A172 (cell line): ENCODE measurements at places on chromosomes 13 and 19.

- no peak for DNase-seq
These were observed 52.2 kb downstream of the RFC3 start for GRCh38 chr13:33870046-33870668.

DNA sequence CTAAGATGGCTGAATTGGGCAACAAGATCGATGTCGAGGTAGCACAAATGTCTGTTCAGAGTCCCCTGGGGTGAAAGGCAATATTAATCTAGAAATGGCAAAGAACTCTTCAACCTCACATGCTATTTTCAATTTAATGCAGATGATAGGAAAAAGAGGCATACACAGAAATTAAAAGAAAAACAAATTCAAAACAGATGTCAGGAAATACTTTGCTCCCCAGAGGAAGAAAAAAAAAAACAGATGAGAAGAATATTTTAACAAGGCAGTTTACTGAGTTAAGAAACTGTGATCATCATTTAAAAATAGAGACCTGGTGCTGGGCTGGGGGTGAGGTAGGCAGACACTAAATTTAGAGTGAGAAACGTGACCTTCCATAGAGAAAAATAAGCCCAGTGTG lies 421.9 kb upstream of the ARGLU1 start:
- DNase-seq: no peak

DNA sequence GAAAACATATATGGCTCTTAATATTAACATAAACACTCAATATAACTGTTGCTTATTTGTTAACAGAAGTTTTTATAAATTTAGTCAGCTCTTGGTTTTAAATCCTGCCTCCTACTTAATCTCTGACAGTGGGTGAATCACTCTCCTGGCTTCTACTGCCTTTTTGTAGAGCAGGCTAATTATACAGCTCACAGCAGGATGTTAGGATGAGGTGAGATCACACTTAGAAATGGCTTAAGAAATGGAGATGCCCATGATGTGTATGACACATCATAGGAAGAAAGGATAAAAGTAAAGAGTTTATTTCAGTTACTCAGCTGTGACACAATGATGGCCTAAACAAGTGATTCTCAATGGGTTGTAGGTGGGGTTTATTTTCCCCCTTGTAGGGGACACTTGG lies 345.6 kb downstream of the SPRY2 start:
- peak; percentile 92 for DNase-seq

GRCh38 chr13:59360108-59360507 lies 803.6 kb downstream of the DIAPH3 start:
- DNase-seq: no peak

- no peak for DNase-seq
These were observed 806.1 kb upstream of the ARGLU1 start for GRCh38 chr13:107374038-107374437.

DNA sequence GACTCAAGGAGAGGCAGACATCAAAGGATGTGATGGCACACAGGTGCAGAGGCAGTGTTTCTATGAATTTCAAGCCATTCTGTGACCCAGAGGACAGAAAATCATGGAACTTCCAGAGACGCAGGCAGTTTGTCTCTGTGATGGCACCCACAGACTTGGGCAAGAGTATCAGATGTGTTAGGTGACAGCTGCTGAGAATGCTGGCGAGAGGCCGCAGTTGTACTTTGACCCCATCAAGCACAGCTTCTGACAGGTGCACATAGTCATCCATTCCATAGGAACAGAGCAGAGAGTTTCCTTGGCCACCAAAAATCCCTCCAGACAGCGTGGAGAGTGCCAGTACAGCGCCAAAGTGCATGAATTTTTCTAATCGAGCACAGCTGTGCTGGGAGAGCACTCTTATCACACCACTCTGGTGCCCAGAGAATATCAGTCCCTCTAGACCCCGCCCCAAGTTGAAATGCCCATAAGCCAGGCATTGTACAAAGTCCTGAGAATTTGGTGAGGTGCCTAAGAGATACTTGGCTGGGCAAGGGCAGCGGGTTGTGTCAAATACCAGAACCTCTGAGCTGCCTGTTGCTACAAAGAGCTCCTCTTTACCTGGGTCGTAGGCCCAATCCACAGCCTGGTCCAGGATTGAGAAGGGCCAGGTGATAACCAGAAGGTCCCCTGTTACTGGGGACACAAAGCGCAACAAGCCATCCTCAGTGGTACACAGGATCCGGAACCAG lies 12.4 kb downstream of the WDR87 start:
- DNase-seq: no peak

DNA sequence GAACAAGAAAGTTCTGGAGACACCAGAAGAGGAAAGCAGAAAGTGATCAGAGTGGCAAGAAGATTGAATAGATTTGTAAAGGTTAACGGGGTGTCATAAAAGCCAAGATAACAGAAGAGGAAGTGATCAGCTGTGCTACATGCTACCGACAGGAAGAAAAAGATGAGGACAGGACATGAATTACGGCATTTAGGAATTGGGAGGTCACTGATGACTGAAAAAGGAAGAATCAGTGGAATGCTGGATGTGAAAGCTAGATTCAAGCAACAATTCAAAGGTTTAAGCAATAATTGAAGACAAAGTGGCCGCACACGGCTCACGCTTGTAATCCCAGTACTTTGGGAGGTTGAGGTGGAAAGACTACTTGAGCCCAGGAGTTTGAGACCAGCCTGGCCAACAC lies 15.1 kb downstream of the ZNF160 start:
- DNase-seq: no peak

DNA sequence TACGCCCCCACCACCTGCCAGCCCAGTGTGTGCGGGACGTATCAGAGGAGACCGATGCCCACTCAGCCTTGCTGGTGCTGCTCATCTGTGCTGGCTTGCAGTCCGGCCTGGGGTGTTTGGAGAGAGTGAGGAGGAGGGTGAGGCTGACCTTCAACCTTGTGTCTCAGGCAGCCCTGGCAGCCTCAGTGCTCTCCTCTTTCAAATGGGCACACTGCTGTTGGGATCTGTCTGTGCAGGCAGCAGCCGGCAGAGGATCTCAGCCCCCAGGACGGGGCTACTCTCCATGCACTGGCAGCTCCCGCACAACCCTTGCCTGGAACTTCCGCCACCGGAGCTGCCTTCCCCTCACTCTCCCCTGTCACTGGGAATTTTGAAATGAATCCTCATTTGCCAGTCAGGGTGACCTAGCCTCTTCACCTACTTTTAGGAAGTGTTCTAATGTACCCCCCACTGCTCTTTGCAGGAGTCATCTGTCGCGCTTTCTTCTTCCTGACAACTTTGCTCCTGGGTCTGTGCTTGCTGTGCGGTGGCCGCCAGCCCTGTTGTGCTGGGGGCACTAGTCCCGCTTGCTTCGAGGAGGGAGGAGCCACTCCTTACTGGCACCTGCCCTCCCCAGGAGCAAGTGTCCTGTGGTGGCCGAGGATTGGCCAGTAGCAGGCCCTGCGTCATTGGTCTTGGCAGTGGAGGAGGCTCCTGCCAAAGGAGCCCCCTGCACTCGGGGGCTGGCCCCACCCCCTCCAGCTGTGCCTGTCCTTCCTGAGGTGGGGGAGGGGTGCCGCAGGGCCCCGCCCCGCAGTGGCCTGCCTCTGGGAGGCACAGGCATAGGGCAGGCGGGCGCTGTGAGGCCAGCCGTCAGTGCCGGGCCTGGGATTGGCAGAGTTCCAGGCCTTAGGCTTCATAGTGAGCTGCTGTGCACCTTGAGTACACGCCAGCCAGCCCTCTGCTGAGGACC lies 53.4 kb downstream of the TSSK6 start:
- no peak for DNase-seq

DNA sequence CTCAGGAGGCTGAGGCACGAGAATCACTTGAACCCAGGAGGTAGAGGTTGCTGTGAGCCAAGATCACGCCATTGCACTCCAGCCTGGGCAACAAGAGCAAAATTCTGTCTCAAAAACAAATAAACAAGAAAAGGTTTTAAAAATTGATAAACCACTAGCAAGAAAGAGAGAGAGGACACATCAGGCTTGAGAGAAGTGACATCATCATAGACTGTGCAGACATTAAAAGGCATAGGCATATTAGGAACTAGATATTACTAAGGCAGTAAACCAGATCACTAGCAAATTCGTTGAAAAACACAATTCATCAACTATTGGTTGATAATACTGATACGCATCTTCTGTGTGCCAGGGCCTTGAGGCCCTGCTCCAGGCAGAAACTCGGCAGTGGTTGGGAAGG lies 7.7 kb downstream of the A1BG start:
- no peak for DNase-seq

GRCh38 chr13:113179374-113180230 lies 21.2 kb downstream of the PROZ start:
- peak; percentile 67 for DNase-seq

GRCh38 chr19:13996928-13997630 lies 9.0 kb downstream of the RFX1 start:
- DNase-seq: no peak

DNA sequence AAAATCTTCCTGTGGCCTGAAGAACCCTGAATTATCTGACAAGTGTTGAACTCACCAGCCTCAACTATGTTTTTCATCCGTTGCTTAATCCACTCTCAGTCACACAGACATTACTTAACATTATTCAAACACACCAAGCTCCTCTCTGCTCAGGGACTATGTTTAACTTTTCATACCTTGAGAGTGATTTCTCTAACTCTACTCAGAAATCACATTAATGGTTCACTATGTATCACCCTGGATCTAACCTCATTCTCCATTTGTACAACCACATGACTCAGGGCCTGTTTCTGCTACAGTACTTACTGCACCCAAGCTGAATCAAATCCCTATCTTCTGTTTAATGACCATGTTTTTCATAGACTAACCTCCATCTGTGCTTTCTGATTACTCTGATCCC lies 553.7 kb upstream of the PRR20A start:
- DNase-seq: no peak

GRCh38 chr13:105841286-105841685 lies 694.2 kb downstream of the EFNB2 start:
- no peak for DNase-seq

GRCh38 chr13:49220036-49220855 lies at the start of gene MLNR:
TSS of gene MLNR (plus strand) at chr13:49220338. CDS start at chr13:49220338, 0 bp downstream.
- no peak for DNase-seq

- DNase-seq: no peak
These were observed 26.8 kb downstream of the IRS2 start for GRCh38 chr13:109759609-109760008.

DNA sequence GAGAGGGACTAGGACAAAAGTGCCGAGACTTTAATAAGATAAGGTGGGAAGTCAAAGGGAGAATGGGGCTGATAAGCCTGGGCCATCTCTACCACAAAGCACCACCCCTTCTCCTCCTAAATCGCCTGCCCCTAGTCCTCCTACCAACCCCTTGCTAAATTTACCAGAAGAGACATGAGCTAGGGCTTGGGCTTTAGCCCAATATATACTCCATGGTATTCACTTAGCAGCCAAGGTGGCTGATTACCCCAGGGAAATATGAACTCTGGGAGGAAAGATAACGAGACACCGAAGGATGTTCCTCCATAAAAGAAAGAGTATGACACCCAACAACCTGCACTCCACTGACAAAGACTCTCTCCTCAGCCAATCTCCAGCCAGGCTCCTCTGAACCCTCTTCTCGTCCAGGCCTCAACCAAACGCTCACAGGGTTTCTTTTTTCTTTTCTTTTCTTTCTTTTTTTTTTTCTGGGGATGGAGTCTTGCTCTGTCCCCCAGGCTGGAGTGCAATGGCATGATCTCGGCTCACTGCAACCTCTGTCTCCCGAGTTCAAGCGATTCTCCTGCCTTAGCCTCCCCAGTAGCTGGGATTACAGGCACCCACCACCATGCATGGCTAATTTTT lies 610.2 kb downstream of the UQCRFS1 start:
- no peak for DNase-seq

DNA sequence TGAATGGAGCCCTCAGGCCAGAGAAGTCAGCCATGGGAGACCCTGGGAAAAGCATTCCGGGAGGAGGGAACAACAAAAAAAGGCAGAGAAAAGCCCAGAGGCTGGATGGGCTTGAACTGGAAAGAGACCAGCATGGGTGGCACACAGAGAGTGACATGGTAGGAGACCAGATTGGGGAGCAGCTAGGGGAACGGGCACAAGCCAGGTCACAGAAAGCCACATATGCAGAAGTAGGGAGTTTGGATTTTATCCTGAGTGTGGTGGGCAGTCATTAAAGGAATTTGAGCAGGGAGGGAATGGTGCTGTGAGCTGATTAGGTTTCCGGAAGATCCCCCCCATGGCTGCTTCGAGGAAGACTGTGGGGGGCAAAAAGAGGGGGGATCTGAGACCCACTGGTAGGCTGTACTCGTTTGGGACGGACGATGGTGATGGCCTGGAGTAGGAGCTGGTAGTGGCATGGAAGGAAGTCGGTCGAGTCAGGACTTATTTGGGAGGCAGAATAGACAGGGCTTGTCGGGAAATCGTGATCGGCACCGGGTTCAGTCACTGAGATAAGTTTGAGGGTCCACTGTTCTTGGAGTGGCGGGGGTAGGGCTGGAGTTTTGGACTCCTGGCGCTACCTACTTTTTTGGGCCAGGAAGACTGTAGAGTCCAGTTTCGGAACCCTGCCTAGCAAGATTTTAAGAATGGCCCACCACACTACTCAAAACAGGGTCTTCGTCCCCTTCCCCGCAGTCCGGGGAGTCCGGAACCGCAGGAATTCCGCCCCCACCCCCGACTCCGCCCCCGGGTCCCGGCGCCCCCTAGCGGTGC lies 949 bp downstream of the SERTAD1 start:
- DNase-seq: no peak

- DNase-seq: no peak
These were observed 511.7 kb upstream of the MIR17HG start for GRCh38 chr13:90835826-90836225.

DNA sequence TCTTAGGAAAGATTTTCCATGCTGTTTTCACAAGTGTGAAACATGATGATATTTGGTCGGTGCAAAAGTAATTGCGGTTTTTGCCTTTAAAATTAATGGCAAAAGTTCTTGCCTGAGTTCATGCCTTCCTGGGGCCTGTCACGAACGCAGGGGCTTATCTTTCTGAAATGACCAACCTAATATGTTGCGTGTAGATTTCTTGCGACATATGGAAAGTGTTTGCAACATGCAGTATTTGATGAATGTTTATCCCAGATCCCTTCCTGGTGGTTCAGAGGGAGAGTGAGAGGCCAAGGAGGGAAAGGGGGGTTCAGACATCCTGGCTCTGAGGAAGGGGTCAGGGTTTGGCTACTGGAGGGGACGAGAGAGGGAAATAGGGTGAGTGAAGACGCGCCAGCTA lies 72.0 kb downstream of the TEX29 start:
- DNase-seq: no peak

GRCh38 chr19:56765137-56765536 lies 75.4 kb downstream of the PEG3 start:
- DNase-seq: no peak

- no peak for DNase-seq
These were observed 584 bp upstream of the RPS16 start for GRCh38 chr19:39436350-39436716.

- DNase-seq: peak; percentile 88
These were observed 9.0 kb upstream of the MEIS3 start for GRCh38 chr19:47428177-47428894.

GRCh38 chr13:53237696-53238095 lies 209.1 kb downstream of the OLFM4 start:
- DNase-seq: no peak
